ENCODE measurements at places on chromosomes 11 and 22. TPM values are rescaled to one million over a fixed set of nuclear protein-coding genes. Genes with fewer than 3 reads are reported as not detected.

SMC1B gene
- total RNA-seq = not detected

KRTAP5-8 gene
- 0.42 TPM for total RNA-seq

KIRREL3 gene
- total RNA-seq = not detected

TCN1 gene
- total RNA-seq = not detected

OR4C13 gene
- total RNA-seq = not detected

MS4A12 gene
- total RNA-seq = not detected

LMO2 gene
- 25.5 TPM for total RNA-seq

BEST1 gene
- total RNA-seq = 8.0 TPM

SLC17A6 gene
- total RNA-seq = not detected

RFPL1 gene
- total RNA-seq = not detected

WBP2NL gene
- 2.9 TPM for total RNA-seq

CUL5 gene
- total RNA-seq = 34.3 TPM

GDPD4 gene
- not detected for total RNA-seq

DENND6B gene
- total RNA-seq = 7.0 TPM

NFAM1 gene
- 10.5 TPM for total RNA-seq

LRRC4C gene
- 1.9 TPM for total RNA-seq

INS gene
- 1.9 TPM for total RNA-seq

CARD16 gene
- 30.6 TPM for total RNA-seq

RIN1 gene
- total RNA-seq = 8.3 TPM

C22orf42 gene
- total RNA-seq = not detected

PRG3 gene
- not detected for total RNA-seq

RELA gene
- 108 TPM for total RNA-seq

DDTL gene
- total RNA-seq = 1.0 TPM

EXPH5 gene
- total RNA-seq = 1.8 TPM

SLC6A5 gene
- not detected for total RNA-seq

TMEM132A gene
- 8.9 TPM for total RNA-seq

CARS1 gene
- total RNA-seq = 37.7 TPM

KRTAP5-10 gene
- not detected for total RNA-seq

SLC37A2 gene
- total RNA-seq = 11.8 TPM

ZP1 gene
- not detected for total RNA-seq

MS4A14 gene
- 4.1 TPM for total RNA-seq

WNT11 gene
- 30.0 TPM for total RNA-seq

OR8D4 gene
- total RNA-seq = not detected

SAA4 gene
- not detected for total RNA-seq

DGCR6 gene
- 1.7 TPM for total RNA-seq

TSKU gene
- total RNA-seq = 27.5 TPM

GTSE1 gene
- total RNA-seq = 0.55 TPM

APOA5 gene
- not detected for total RNA-seq

TH gene
- total RNA-seq = 0.45 TPM
